Stimulated activated CD8-positive, alpha-beta memory T cell treated with anti-CD3 and anti-CD28 coated beads, Interleukin-15, amount 100 ng/mL, for 4 hours (primary cell): ENCODE measurements at places on chromosomes 2 and 18.

- DNase-seq = no peak
Observed at GRCh38 chr2:238852206-238852869, 4.5 kb downstream of the TWIST2 start.

- DNase-seq = no peak
Observed at GRCh38 chr2:34003795-34004194, 404.7 kb upstream of the FAM98A start.

- no peak for DNase-seq
Observed at GRCh38 chr2:165662720-165663119, 131.3 kb downstream of the GALNT3 start.

- DNase-seq = no peak
Observed at GRCh38 chr2:235835810-235836209, 332.4 kb downstream of the GBX2 start.

GRCh38 chr2:23283653-23284052 is 101.3 kb upstream of the KLHL29 start:
- no peak for DNase-seq

DNA sequence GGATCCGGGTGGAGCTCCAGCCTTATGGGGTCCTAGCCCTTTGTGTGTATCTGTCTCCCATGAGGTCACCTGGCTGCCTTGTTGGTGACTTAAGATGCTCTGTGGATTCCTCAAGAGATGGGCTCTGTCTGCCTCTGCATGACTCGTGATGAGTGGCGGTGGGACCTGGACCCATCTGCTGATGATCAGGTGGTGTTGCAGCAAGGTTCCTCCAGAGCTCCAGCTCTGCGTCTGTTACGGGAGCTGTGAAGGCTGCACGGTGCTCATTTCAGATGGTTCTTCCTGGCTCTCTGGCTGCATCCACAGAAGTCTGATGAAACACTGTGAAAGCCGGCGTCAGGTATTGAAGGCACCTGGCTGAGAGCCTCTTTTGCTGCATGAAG is 2.4 kb downstream of the AGAP1 start:
- no peak for DNase-seq
